Calu3 (cell line): ENCODE measurements at places on chromosomes 7 and 10. TPM values are rescaled to one million over a fixed set of nuclear protein-coding genes. Genes with fewer than 3 reads are reported as not detected.

The ATG9B gene
- total RNA-seq = 7.9 and 17.7 TPM in 2 replicates

The SLC13A1 gene
- not detected in 2 replicates for total RNA-seq

The EMX2 gene
- not detected in 2 replicates for total RNA-seq

The CCDC146 gene
- total RNA-seq = 4.8 and 8.8 TPM in 2 replicates

The GGCT gene
- total RNA-seq = 81.2 and 90.6 TPM in 2 replicates

The PDE1C gene
- 25.1 and 34.0 TPM in 2 replicates for total RNA-seq

The POLR2J2 gene
- total RNA-seq = 13.9 and 16.6 TPM in 2 replicates

The CYP3A4 gene
- 0.15 TPM in 1 of 2 replicates, not detected in the other for total RNA-seq

The RHOBTB1 gene
- 9.8 and 10.2 TPM in 2 replicates for total RNA-seq

The CACNB2 gene
- not detected in 2 replicates for total RNA-seq

The NCAPG2 gene
- total RNA-seq = 70.1 and 81.7 TPM in 2 replicates

GRCh38 chr7:108284349-108285002 is 154.3 kb upstream of the LAMB4 start:
- no peak overlapping the region for H3K4me3 ChIP-seq
- H3K27me3 ChIP-seq = no peaks in the 10 kb centered on the region
- H3K4me1 ChIP-seq = peaks cover 22% of the 10 kb centered on the region
- no peak for DNase-seq
- H3K36me3 ChIP-seq = no peaks in the 10 kb centered on the region
- H3K27ac ChIP-seq = no peak overlapping the region

GRCh38 chr10:131776496-131776895 is 124.3 kb upstream of the PPP2R2D start:
- H3K27ac ChIP-seq = no peak overlapping the region
- H3K36me3 ChIP-seq = no peaks in the 10 kb centered on the region
- DNase-seq = no peak
- no peaks in the 10 kb centered on the region for H3K4me1 ChIP-seq

DNA sequence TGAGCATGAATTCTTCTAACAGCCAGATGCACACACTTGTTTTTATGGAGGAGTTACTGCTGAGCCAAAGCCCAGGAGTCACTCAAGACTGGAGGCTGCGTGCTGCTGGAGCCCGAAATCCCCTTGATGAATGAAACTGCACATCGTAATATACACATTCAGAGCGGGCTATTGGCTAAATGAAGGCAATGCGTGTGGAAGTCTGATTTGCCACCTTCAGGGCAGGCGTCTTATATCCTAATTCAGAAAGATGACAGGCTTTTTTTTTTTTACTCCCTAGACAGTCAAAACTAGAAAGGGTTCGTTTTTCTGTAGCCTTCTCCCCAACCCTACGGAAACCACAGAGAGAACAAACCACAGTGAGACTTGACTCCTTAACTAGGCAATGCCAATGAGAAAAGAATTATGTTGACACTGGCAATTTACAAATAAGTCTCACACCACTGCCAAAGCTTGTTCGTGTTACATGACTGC is 227.2 kb upstream of the KLF14 start:
- H3K4me1 ChIP-seq = peaks cover 46% of the 10 kb centered on the region
- H3K27me3 ChIP-seq = no peaks in the 10 kb centered on the region
- DNase-seq = no peak
- peaks cover 17% of the 10 kb centered on the region for H3K36me3 ChIP-seq

DNA sequence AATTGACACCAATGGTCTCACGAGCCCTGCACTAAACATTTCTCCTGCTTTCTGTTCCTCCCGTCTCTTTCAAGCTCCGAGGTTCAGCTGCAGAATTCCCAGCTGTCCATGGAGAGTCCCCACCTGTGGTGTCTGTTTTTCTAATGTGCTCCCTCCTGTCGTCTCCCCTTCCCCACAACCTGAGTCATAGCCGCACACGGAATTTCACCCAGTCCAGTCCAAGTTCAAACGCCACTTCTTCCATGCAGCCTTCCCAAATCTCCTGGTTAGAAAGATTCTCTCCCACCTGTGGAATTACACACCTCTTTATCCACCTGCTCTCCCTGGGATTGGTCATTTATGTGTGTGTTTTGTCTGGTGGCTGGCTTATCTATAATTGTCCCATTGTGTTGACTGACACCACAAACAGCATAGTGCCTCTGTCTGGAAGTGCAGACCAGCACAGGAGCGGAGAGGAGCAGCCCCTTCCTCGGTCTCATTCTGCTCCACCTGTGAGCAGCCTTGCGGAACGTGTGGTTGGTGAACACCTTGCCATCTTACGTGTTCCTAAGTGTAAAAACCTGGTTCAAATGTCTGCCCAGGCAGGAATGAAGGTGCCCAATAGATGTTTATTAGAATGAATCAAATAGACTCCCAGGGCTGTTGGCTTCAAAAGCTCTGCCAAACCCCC is 3.3 kb upstream of the DIP2C start:
- H3K27ac ChIP-seq = peak overlapping the region; percentile 13
- peaks cover 5% of the 10 kb centered on the region for H3K27me3 ChIP-seq
- peaks cover 31% of the 10 kb centered on the region for H3K36me3 ChIP-seq
- no peak for DNase-seq
- H3K4me1 ChIP-seq = peaks cover 22% of the 10 kb centered on the region

GRCh38 chr10:59672150-59672875 is 37.3 kb downstream of the SLC16A9 start:
- DNase-seq = no peak
- no peak overlapping the region for H3K27ac ChIP-seq
- H3K27me3 ChIP-seq = no peaks in the 10 kb centered on the region

- no peaks in the 10 kb centered on the region for H3K36me3 ChIP-seq
- H3K4me3 ChIP-seq = no peak overlapping the region
- H3K4me1 ChIP-seq = no peaks in the 10 kb centered on the region
- no peak overlapping the region for H3K27ac ChIP-seq
- no peak for DNase-seq
- no peaks in the 10 kb centered on the region for H3K27me3 ChIP-seq
Measured at GRCh38 chr10:130430291-130430690, 294.1 kb downstream of the GLRX3 start.

GRCh38 chr7:18458830-18459229 is 36.7 kb upstream of the HDAC9 start:
- no peaks in the 10 kb centered on the region for H3K36me3 ChIP-seq
- H3K4me1 ChIP-seq = peaks cover 31% of the 10 kb centered on the region
- peak overlapping the region; percentile 80 for H3K27ac ChIP-seq
- peak; percentile 71 for DNase-seq

GRCh38 chr10:7098160-7098762 is 312.6 kb downstream of the SFMBT2 start:
- H3K4me3 ChIP-seq = no peak overlapping the region
- no peak for DNase-seq
- no peaks in the 10 kb centered on the region for H3K36me3 ChIP-seq

DNA sequence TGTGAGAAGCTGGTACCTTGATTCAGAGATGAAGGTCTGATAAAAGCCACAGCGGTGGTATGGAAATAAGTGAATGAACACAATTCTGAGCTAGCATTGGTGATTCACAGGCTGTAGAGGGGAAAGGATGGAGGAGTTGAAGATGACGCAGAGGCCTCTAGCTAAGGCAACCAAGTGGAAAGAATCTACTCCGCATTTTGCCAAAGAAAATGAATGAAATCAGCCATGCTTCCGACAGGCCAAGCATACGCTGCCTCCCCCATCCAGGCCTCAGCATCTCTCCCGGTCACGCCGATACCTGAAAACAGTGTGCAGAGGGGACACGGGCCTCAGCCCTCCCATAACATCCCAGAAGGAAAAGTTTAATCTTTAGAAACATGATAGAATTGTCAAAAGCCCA is 124.3 kb upstream of the UNC5B start:
- H3K27me3 ChIP-seq = peaks cover 10% of the 10 kb centered on the region
- no peaks in the 10 kb centered on the region for H3K4me1 ChIP-seq
- no peak for DNase-seq
- no peak overlapping the region for H3K27ac ChIP-seq

DNA sequence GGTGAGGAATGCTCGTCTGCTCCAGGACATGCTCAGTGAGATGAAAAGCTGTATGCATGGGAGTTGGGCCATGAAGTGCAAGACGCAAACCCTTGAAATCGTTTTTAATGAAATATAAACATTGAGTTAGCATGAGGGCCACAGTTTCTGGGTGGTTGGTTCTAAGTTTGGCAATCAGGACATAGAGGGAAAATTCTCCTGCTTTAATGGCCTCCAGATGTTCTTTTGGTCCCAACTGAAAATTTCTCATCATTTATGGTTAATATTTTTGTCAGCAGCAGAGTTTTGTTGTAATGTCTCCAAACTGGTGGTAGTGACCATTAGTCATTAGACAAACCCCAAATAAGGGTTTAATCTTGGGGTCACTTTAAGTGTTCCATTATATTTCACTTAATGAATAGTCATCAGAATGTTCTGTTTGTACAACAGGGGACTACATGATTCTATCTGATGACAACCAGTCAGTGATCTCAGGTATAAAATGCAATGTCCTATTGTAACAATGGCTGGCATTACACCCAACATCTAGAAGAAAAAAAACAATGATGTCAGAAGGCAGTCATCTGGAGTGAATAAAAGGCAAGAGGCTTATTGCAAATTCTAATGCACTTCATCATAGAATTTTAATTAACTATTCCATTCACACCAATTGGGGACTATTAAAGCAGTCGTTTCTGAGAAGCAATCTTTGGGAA is 197.4 kb downstream of the JCAD start:
- peaks cover 23% of the 10 kb centered on the region for H3K36me3 ChIP-seq
- DNase-seq = no peak
- no peaks in the 10 kb centered on the region for H3K27me3 ChIP-seq
- peak overlapping the region; percentile 14 for H3K4me3 ChIP-seq
- peaks cover 61% of the 10 kb centered on the region for H3K4me1 ChIP-seq

DNA sequence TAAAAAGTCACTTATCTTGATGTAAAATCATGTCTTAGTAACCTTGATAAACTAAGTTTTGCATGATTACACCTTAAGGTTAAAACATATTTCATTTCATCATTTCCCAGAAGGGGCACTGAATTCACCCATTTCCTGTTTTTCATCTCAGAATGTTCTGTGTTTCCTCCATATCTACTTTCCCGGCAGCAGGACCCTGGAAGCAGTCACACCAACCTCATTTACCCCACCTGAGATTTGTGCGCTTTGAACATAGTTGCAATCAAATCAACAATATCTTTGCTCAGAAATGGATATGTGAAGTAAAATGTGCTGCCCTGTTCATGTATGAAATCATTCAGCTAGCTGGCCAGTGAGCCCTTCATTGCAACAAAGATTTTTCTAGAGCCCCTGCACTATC is 46.8 kb downstream of the IKZF1 start:
- DNase-seq = no peak
- no peaks in the 10 kb centered on the region for H3K36me3 ChIP-seq
- no peak overlapping the region for H3K4me3 ChIP-seq
- no peaks in the 10 kb centered on the region for H3K4me1 ChIP-seq
- peaks cover 100% of the 10 kb centered on the region for H3K27me3 ChIP-seq

- H3K4me1 ChIP-seq = no peaks in the 10 kb centered on the region
- peak; percentile 78 for DNase-seq
- no peak overlapping the region for H3K27ac ChIP-seq
- H3K27me3 ChIP-seq = no peaks in the 10 kb centered on the region
- H3K36me3 ChIP-seq = no peaks in the 10 kb centered on the region
Measured at GRCh38 chr7:12431886-12432556, 28.4 kb upstream of the VWDE start.

DNA sequence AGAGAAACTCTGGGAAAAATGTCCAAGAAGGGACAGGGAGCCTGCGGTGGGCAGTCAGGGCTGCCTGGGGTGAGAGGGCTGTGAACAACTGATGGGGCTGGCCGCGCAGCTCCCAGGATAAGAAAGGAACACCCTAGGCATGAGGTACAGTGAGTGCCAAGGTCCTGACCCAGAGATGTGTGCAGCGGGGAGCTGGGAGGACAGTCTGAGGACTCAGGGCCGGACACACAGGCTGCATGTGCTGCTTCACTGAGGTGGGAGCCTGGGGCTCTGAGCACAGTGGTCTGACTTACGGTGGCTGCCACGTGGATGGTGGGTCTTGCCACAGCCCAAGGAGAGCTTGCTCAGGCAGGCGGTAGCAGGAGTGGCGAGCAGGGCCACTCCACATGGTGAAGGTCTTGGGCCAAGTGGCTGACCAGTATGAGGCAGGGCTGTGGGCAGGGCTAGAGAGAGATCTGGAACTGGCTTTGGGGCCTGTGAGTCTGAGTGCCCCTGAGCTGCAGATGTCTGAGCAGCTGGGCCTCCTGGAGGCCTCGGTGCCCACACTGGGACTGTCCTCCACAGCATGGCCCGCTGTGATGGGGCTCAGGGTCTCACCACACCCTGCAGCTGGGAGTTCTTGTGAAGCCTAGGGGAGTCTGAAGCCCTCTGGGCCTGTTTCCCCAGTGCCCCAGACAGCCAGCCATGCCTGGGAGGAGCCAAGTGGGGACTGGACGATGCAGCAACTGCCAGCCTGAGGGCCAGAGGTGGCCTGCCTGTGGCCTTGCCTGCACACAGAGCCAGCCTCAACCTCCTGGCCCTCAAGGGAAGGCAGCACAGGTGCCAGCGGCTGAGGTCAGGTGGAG is 60.3 kb downstream of the RASGEF1A start:
- no peak for DNase-seq
- H3K27me3 ChIP-seq = no peaks in the 10 kb centered on the region
- H3K36me3 ChIP-seq = no peaks in the 10 kb centered on the region
- no peak overlapping the region for H3K27ac ChIP-seq
- no peak overlapping the region for H3K4me3 ChIP-seq
- no peaks in the 10 kb centered on the region for H3K4me1 ChIP-seq

DNA sequence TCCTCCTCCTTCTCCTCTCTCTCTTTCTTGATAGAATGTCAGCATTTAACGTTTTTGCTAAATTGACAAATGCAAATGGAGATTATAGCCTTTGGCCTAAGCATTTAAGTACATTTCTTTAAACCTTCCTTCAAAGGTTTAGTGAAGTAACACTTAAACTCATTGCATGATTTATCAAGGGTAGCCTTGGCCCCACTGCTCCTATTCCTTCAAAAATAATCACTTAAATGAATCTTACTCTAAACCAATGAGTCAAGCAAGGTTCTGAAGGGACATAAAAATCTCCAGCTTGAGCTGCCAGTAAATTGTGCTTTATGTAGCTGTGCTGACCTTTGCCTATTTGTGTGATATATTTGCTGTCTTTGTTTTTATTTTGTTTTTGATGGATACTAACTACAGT is 358.5 kb upstream of the AKR1E2 start:
- no peak overlapping the region for H3K27ac ChIP-seq
- no peak for DNase-seq
- no peaks in the 10 kb centered on the region for H3K27me3 ChIP-seq

GRCh38 chr7:70728872-70729552 is 402.9 kb upstream of the GALNT17 start:
- H3K4me1 ChIP-seq = no peaks in the 10 kb centered on the region
- no peaks in the 10 kb centered on the region for H3K36me3 ChIP-seq
- no peak for DNase-seq
- no peak overlapping the region for H3K4me3 ChIP-seq
- H3K27me3 ChIP-seq = no peaks in the 10 kb centered on the region

- no peaks in the 10 kb centered on the region for H3K4me1 ChIP-seq
- no peaks in the 10 kb centered on the region for H3K36me3 ChIP-seq
- H3K27me3 ChIP-seq = peaks cover 8% of the 10 kb centered on the region
- H3K27ac ChIP-seq = no peak overlapping the region
- no peak for DNase-seq
Measured at GRCh38 chr10:23718946-23719345, 280.1 kb downstream of the OTUD1 start.

GRCh38 chr7:29146888-29147609 is 712 bp upstream of the CPVL start:
- H3K36me3 ChIP-seq = peaks cover 16% of the 10 kb centered on the region
- H3K4me3 ChIP-seq = peak overlapping the region; percentile 99
- DNase-seq = peak; percentile 57
- no peaks in the 10 kb centered on the region for H3K27me3 ChIP-seq
- H3K27ac ChIP-seq = peak overlapping the region; percentile 72
- H3K4me1 ChIP-seq = peaks cover 29% of the 10 kb centered on the region
